ENCODE measurements at places on chromosomes 12 and 14. TPM values are rescaled to one million over a fixed set of nuclear protein-coding genes. Genes with fewer than 3 reads are reported as not detected.

DNA sequence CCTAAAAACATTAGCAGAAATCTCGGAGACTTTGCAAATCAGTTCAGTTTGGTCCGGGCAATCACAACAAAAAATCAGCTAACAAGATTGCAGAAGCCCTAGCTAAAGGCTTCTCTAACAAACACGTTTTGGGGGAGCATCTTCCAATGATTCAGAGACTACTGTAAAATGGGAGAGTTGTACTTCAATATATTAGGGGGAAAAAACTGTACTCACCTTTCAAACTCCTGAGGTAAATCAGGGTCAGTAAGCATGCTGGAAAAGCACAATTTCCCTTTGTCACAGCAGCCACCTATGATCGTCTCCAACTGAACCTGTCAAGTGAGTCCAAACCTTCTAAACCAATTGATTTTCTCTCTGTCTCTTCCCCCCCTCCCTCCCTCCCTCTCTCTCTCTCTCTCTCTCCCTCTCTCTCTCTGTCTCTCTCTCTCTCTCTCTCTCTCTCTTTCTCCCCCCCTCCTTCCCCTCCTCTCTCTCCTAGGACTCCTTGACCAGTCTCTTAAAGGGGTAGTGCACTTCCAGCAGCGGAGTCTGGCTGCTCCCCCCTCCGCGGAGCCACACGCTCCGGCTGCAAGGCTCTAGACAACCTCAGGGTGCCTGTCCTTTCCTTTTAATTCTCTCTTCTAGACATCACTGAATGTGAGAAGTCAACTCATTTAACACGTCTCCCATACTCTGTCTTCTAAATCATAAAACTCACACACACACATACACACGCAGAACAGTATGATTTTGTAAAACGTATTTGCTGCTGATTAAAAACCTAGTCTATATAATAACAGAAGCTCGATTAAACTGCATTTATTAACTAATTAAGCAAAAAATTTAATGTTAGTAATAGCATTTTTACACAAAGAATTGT is at the start of gene SOX5:
Gene SOX5, minus strand, starts transcription at position 323 of the 862 bp plus-strand sequence. Its CDS starts 69 bp downstream, at position 254.
- no peaks in the 10 kb centered on the region for H3K36me3 ChIP-seq
- peak; percentile 70 for DNase-seq
- H3K27me3 ChIP-seq, result no peaks in the 10 kb centered on the region
- H3K4me3 ChIP-seq, result peak within 1 kb of the TSS; percentile 15
- no peaks in the 10 kb centered on the region for H3K4me1 ChIP-seq

- H3K36me3 ChIP-seq, result no peaks in the 10 kb centered on the region
- peak overlapping the region; percentile 89 for H3K27ac ChIP-seq
- no peaks in the 10 kb centered on the region for H3K27me3 ChIP-seq
- H3K4me3 ChIP-seq, result no peak overlapping the region
- H3K4me1 ChIP-seq, result peaks cover 73% of the 10 kb centered on the region
Observed at GRCh38 chr14:90553921-90554336, 157.1 kb downstream of the CALM1 start.

- no peak overlapping the region for H3K4me3 ChIP-seq
- DNase-seq, result no peak
- no peaks in the 10 kb centered on the region for H3K27me3 ChIP-seq
- H3K36me3 ChIP-seq, result no peaks in the 10 kb centered on the region
- H3K27ac ChIP-seq, result no peak overlapping the region
Observed at GRCh38 chr14:79021766-79022165, 851.6 kb downstream of the NRXN3 start.

Gene ESPL1
- total RNA-seq, result 1.9 TPM

DNA sequence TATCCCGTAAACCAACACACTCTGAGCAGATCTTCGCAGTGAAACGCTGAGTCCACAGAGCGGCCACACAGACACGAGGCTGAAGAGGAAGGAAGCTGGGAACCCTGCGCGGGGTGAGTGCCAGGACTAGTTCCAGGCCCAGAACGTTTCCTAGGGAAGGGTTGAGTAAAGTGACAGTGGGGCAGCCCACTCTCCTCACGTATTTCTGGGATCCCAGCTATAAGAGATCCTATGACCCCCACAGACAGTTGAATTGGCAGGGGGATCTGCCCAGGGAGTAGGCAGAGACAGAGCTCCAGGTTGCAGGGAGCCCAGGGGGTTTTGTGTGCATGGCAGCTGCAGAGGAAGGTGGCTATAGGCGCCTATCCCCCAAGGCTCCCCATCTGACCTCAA is 51.1 kb downstream of the GTF2A1 start:
- peak overlapping the region; percentile 69 for H3K4me3 ChIP-seq
- H3K27ac ChIP-seq, result peak overlapping the region; percentile 92
- no peaks in the 10 kb centered on the region for H3K27me3 ChIP-seq
- peaks cover 14% of the 10 kb centered on the region for H3K4me1 ChIP-seq
- H3K36me3 ChIP-seq, result no peaks in the 10 kb centered on the region

GRCh38 chr14:100910888-100911664 is 7.6 kb upstream of the RTL1 start:
- H3K36me3 ChIP-seq, result no peaks in the 10 kb centered on the region
- DNase-seq, result no peak
- no peak overlapping the region for H3K27ac ChIP-seq
- no peaks in the 10 kb centered on the region for H3K4me1 ChIP-seq
- H3K27me3 ChIP-seq, result no peaks in the 10 kb centered on the region

Gene HOXC9
- not detected for total RNA-seq

GRCh38 chr12:108666401-108666881 is 32.7 kb upstream of the SELPLG start:
- no peak overlapping the region for H3K4me3 ChIP-seq
- H3K36me3 ChIP-seq, result no peaks in the 10 kb centered on the region
- H3K27me3 ChIP-seq, result no peaks in the 10 kb centered on the region
- H3K27ac ChIP-seq, result peak overlapping the region; percentile 99

Gene L3HYPDH
- total RNA-seq, result 31.5 TPM

Gene PCED1B
- total RNA-seq, result 11.9 TPM

- no peaks in the 10 kb centered on the region for H3K27me3 ChIP-seq
- no peak overlapping the region for H3K27ac ChIP-seq
- no peak overlapping the region for H3K4me3 ChIP-seq
- no peaks in the 10 kb centered on the region for H3K36me3 ChIP-seq
- H3K4me1 ChIP-seq, result no peaks in the 10 kb centered on the region
Observed at GRCh38 chr14:28608851-28609828, 157.4 kb upstream of the FOXG1 start.

DNA sequence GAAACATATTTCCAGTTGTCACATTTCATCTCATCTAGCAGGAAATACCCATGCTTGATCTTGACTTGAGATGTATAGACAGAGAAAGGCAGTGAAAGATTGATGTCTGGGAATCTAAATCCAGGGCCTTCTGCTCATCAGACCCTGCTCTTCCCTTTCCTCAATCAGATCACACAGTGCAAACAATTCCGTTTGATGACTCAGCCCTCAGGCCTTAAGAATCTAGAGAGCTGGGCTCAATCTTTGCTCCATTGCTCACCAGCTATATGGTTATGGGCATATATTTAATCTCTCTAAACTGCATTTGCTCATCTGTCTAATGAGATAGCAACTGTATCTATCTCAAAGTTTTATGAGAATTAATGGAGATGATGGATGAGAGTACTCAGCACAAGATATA is 201.8 kb upstream of the CCDC196 start:
- no peaks in the 10 kb centered on the region for H3K27me3 ChIP-seq
- H3K4me3 ChIP-seq, result no peak overlapping the region
- DNase-seq, result no peak
- H3K36me3 ChIP-seq, result no peaks in the 10 kb centered on the region
- no peak overlapping the region for H3K27ac ChIP-seq

DNA sequence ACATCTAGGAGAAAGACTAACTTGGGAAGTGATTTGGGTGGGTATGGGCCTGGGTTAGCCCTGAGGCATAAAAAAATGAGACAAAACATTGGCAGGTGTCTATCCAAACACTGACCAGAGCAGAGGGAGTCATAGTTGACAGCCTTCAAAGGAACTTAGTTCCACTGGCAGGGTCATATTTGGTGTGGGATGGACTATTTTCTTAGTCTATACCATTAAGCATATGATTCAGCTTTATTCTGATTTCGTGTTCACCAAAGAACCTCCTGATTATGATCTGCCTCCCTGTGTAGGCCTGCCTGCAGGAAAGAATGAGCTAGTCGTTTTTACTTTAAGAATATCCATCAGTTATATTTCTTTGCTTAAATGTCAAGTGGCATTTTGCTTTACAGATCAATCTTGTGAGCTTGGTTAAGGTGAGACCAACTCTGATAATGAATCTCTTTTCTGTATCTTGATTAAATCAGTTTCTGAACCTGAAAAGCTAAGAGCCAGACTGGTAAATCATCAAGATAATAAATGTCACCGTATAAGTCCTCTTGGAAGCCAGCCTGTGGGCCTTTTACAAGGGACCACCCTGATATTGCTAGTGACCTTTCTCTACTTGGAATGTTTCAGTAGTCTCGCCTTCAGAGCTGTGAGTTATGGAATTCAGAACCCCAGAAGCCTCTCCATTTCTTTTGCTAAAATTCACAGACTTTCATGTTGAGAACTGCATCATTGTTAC is 182.9 kb downstream of the MON2 start:
- H3K4me1 ChIP-seq, result no peaks in the 10 kb centered on the region
- no peak overlapping the region for H3K4me3 ChIP-seq
- no peak overlapping the region for H3K27ac ChIP-seq
- no peak for DNase-seq
- no peaks in the 10 kb centered on the region for H3K36me3 ChIP-seq

Gene UNC119B
- 11.1 TPM for total RNA-seq

GRCh38 chr14:88129306-88130056 is 124.5 kb downstream of the GPR65 start:
- no peaks in the 10 kb centered on the region for H3K27me3 ChIP-seq
- H3K4me3 ChIP-seq, result no peak overlapping the region
- H3K4me1 ChIP-seq, result peaks cover 10% of the 10 kb centered on the region
- H3K36me3 ChIP-seq, result no peaks in the 10 kb centered on the region
- DNase-seq, result no peak
- no peak overlapping the region for H3K27ac ChIP-seq

- DNase-seq, result peak; percentile 95
- H3K27ac ChIP-seq, result peak within 1 kb of the TSS; percentile 87
- no peaks in the 10 kb centered on the region for H3K36me3 ChIP-seq
- H3K4me3 ChIP-seq, result peak within 1 kb of the TSS; percentile 68
Observed at GRCh38 chr14:32202998-32203882, at the start of gene RNU6-8. TSS of gene RNU6-8 (minus strand) at chr14:32203269.

DNA sequence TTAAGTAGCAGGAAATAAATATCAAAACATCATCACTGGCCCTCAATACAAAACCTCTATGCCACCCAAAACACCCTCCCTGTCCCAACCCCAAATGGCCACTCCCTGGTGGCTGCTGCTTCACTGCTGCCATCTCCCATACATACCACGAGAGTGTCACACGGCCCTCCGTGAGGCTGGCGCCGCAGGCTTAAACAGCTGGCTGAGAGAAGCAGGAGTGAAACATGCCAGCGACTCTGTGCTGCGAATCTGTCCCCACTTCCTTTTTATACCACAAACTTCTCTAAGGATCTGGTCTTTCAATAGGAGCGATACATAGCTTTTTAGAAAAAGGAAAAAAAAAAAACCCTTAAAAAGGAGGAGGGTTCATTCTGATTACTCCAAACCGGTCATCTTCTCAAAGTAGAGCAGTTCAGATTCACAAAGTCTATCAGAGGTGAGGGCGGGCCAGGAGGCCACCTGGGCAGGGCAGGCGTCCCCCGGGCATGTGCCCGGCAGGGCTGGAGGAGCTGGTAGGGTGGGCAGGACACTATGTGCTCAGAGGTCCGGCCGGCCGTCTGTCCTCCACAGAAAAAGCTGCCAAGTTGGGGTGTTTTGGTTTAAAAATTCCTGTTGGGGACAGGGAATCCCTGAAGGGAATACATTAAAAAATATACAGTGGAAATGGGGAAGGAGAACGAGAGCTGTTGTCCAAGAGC is 26.5 kb downstream of the MAX start:
- peaks cover 4% of the 10 kb centered on the region for H3K36me3 ChIP-seq
- H3K4me1 ChIP-seq, result no peaks in the 10 kb centered on the region
- DNase-seq, result no peak
- no peak overlapping the region for H3K4me3 ChIP-seq
- H3K27ac ChIP-seq, result no peak overlapping the region

GRCh38 chr12:27394676-27395075 is 51.9 kb upstream of the SMCO2 start:
- H3K4me3 ChIP-seq, result no peak overlapping the region
- no peak for DNase-seq
- no peak overlapping the region for H3K27ac ChIP-seq
- no peaks in the 10 kb centered on the region for H3K27me3 ChIP-seq
- H3K4me1 ChIP-seq, result no peaks in the 10 kb centered on the region

- DNase-seq, result no peak
- H3K4me3 ChIP-seq, result peak overlapping the region; percentile 86
Observed at GRCh38 chr14:21267886-21268616, 1.2 kb downstream of the HNRNPC start.

DNA sequence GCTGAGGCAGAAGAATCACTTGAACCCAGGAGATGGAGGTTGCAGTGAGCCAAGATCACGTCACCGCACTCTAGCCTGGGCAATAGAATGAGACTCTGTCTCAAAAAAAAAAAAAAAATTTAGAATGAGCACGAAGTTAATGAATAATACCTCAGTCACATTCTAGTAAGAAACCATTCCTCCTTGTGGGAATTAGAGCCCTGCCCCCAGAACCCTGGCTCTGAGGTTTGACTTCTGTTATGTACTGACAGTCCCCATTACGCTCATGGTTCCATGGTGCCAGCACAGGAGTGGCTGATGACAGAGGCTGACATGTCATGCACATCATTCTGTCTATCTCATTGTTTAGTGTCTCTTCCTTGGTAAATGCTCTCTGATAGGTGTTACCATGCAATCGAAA is 132.6 kb upstream of the FGD4 start:
- no peaks in the 10 kb centered on the region for H3K27me3 ChIP-seq
- no peak for DNase-seq
- H3K27ac ChIP-seq, result no peak overlapping the region
- H3K4me3 ChIP-seq, result no peak overlapping the region
- H3K4me1 ChIP-seq, result no peaks in the 10 kb centered on the region
- H3K36me3 ChIP-seq, result no peaks in the 10 kb centered on the region

- H3K27me3 ChIP-seq, result no peaks in the 10 kb centered on the region
- no peaks in the 10 kb centered on the region for H3K36me3 ChIP-seq
- H3K4me3 ChIP-seq, result no peak overlapping the region
Observed at GRCh38 chr14:51533872-51534553, 117.7 kb upstream of the FRMD6 start.

Gene B4GALNT3
- 0.33 TPM for total RNA-seq

GRCh38 chr14:97021571-97022168 is 224.5 kb downstream of the VRK1 start:
- DNase-seq, result no peak
- no peak overlapping the region for H3K4me3 ChIP-seq
- no peak overlapping the region for H3K27ac ChIP-seq
- no peaks in the 10 kb centered on the region for H3K27me3 ChIP-seq

DNA sequence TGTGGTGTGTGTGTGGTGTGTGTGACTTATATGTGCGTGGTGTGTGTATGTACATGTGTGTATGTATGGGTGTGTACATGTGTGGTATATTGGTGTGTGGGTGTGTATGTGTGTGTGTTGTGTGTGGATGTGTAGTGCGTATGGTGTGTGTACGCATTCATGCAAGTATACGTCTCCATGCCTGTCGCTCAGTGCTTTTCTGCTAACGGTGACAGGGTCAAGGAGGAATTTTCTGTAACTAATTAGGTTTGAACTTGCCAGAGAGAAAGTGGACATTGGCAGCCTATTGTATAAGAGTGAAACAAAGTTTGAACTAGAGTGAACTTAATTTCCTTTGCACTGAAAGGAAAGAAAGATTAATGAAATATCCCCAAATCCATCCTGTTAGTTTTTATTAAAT is 120.9 kb upstream of the GSC start:
- H3K36me3 ChIP-seq, result no peaks in the 10 kb centered on the region
- DNase-seq, result no peak
- H3K27me3 ChIP-seq, result no peaks in the 10 kb centered on the region
- no peak overlapping the region for H3K4me3 ChIP-seq

- no peak within 1 kb of the TSS for H3K4me3 ChIP-seq
- H3K4me1 ChIP-seq, result no peaks in the 10 kb centered on the region
- H3K27ac ChIP-seq, result no peak within 1 kb of the TSS
- DNase-seq, result no peak
Observed at GRCh38 chr12:8612629-8613028, at the start of gene AICDA. TSS of gene AICDA (minus strand) at chr12:8612859. CDS start at chr12:8612767, 92 bp downstream.

Data from sigmoid colon (tissue), 7 donors.